ENCODE measurements at places on chromosomes 3 and 15.

DNA sequence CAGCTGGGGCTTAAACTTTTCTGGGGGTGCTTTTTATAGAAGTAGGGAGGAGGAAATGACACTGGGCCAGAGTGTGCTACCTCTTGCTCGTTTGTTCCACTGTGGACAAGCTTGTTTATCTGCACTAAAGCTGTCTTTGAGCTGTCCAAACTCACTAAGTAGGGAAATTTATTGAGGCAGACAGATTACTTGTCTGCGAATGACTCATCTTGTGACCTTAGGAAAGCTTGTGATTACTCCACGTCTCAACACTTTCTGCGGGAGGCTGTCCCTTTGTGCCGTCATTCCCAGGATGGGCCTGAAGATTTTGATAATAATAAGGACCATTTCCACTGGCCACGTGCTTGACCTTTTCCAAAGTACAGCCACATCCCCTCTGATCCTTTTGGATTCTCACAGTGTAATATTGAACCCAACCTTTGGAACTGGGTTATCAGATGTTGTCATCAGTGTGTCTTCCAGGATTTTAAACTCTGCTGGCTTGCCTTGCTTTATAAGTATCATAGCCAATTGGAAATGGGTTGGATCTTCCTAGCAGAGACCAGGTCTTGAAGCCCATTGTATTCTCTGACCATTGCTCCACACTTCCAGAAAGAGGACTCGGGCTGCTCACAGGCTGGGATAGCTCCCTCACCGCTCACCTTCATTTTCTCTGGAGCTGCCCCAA is 84.7 kb downstream of the AGBL1 start:
- no peak for DNase-seq

DNA sequence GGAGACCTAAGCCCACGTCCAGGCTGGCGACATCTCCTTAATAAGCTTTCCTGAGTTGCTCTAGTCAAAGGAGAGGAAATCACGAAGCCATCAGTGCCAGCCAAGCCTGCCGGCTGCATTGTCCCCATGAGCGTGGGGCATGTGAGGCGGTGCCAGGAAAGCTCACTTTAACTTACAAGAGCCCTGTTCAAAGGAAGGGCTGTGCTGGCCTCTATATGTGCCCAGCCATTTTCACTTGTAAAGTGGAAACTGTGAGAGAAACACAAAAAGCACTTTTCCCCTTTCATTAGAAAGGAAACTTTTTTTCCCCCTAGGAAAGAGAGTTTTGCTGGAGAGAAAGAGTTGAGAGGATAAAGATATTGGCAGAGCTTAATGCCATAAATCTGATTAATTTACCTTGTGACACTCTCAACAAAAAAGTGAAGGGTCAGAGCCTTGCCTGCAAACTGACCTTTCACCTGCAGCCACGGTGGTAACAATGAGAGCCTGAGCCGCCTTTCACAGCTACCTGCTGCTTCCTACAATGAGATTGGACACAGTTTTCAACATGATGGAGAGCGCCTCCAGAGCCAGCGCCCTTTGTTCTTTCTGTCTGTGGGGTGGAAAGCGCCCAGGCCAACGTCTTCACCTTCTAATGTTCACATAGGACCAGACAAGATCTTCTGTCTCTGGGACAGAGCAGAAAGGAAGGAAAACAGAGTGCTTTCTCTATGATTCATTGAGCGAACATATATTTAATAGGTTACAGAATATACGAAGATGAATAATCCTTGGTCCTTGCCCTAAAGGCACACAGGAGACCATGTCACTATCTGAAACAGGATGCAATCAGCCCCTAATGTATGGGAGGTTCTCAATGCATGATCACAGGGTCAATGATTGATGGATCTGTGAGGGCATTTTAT is 233.1 kb upstream of the HES1 start:
- no peak for DNase-seq

GRCh38 chr3:53116956-53117355 is 13.3 kb downstream of the RFT1 start:
- no peak for DNase-seq

DNA sequence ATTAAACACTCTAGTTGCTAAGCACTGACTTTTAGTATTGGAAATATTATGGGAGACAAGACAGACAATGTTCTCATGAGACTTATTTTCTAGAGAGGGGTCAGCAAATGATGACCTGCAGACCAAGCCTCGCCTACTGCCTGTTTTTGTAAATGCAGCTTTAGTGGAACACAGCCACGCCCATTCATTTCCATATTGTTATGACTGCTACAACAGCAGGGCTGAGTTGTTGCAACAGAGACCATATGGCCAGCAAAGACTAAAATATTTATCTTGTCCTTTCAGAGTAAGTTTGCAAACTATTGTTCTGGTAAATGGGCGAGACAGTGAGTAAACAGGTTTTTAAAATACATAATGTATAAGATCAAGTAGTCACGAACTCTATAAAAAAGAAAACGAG is 570.2 kb downstream of the NTRK3 start:
- no peak for DNase-seq

GRCh38 chr3:158470944-158471638 is 99.9 kb upstream of the MLF1 start:
- DNase-seq: no peak

- DNase-seq: no peak
Observed at GRCh38 chr3:48024401-48024800, 8.2 kb upstream of the MAP4 start.

- DNase-seq: peak; percentile 20
Observed at GRCh38 chr3:16512435-16513140, 911 bp downstream of the RFTN1 start.

DNA sequence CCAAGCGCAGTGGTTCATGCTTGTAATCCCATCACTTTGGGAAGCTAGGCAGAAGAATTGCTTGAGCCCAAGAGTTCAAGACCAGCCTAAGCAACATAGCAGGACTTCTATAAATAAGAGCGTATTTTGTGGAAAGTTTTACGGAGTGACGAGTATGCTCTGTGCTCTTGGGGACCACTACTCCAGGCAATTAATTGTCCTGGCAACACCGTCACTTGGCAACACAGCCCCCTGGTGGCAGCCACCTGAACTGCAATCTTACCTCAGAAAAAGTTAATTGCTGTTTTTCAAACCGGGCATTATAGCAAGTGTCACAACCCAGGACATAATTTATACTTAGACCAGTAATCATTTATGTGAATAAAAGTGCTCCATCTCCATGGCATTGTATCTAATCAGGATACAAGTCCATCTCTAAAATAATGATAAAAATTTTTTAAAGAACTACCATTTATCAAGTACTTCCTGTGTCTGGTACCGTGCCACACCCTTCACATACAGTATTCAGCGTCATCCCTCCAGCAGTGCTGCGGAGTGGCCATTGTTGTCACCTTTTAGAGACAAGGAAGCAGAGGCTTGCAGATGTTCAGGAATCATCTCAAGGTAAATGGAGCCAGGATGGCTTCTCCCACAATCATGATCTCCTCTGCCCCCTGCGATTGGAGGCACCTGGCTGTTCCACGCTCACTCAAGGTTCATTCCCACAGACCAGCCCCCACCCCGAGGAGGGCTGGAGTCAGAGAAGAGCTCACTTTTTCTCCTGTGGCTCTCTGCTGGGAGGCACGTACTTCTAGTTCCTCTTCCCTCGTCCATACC is 34.5 kb downstream of the PLA2G4D start:
- peak; percentile 77 for DNase-seq
